Mammary microvascular endothelial cell (primary cell): ENCODE measurements at places on chromosomes 2 and 18. TPM values are rescaled to one million over a fixed set of nuclear protein-coding genes. Genes with fewer than 3 reads are reported as not detected.

DOK6 gene
- under 0.01 TPM in 1 of 2 replicates, not detected in the other for total RNA-seq

CLEC4F gene
- 0.10 TPM in 1 of 2 replicates, not detected in the other for total RNA-seq

ACKR3 gene
- 0.93 and 2.4 TPM in 2 replicates for total RNA-seq

FBXO48 gene
- total RNA-seq = 0.47 and 0.84 TPM in 2 replicates

ZBTB7C gene
- total RNA-seq = not detected in 2 replicates

ADAM23 gene
- total RNA-seq = 4.9 and 5.0 TPM in 2 replicates

XPO1 gene
- 104 and 136 TPM in 2 replicates for total RNA-seq

STAM2 gene
- total RNA-seq = 17.7 and 20.3 TPM in 2 replicates

IL1RL1 gene
- total RNA-seq = 21.5 and 21.9 TPM in 2 replicates
